Fibroblast of mammary gland (primary cell): ENCODE measurements at places on chromosomes 5 and 9.

DNA sequence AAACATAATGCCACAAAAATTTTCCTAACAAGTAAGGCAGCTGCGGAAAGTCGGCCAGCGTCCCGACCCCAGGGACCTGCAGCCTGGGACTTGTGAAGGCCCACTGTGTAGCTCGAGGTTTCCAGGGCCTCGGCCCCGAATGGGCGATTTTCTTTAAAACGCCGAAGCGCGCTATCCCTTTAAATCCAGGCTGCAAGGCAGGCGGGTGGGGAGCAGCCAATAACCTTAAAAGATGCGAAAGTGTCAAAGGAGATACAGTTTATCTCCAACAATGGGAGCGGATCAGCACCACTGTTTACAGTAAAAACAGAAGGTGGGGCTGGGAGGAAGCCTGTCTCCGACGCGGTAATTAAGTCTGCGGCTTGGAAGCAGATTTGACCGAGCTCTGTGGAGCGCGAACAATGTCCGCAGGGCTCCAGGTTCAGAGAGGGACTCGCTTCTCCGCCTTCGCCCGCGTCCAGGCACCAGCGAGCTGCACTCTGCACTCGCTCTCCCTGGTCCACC is 1.7 kb upstream of the ZSWIM6 start:
- peak; percentile 53 for DNase-seq

DNA sequence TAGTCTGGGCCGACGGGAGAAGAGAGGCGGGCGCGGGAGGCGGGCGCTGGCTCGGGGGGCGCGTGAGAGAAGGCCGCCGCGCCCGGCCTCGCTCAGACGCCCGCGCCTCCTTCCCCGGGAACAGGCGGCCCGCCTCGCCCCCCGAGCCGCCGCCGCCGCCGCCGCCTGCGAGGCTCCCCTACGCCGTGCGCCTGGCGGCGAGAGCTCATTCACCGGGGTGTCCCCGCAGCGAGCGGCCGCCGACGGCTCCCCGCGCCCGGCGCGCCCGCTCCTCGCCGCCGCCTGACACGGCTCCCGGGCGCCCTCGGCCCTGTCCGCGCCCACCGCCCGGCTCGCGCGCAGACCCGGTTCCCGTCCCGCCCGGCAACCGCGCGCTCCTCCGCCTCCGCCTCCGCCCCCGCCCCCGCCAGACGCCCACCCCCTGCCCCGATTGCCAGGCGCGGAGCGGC is at the start of gene GNAQ:
Gene GNAQ (minus strand): TSS at position 368 of the 449 bp plus-strand sequence. CDS start 576 bp downstream, outside the sequence.
- no peak for DNase-seq

DNA sequence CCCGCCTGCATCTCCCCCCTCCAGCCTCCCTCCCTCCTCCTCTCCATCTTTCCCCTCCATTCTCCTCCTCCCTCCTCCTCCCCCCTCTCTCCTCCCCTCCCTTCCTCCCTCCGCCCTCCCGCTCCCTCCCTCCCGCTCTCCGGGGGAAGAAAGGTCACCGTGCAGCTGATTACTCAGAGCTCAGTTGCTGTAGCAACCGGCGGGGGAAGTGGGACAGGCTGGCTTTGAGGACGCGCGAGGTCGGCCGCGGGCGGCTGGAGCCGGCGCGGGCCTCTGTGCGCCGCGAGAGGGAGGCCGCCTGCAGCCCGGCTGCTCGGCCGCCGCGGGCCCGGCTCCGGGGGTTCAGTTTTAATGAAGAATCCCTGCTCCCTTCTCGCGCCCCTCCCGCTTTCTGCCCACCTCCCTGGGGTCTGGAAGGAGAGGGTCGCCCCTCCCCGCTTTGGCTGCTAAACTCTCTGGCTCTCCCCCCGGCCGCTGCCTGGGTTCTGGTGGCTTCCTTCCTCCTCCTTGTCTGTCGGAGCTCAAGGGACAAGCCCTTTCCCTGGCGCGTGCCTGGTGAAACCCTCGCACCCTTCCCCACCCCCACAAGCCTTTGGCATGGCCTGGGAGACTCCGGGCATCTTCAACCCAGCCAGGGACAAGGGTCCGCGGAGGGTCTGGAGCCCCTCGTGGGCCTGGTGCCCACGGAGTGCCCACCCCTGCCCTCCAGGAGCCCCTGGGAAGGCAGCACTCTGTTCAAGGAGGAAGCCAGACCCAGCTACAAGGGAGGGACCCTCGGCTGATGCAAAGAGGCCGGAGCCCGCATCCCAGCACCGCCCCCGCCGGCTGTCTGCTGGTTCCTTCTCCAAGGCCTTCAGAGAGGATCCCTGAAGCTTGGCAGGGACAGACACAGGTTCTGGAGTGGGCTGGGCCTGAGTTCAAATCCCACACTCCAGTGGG is 160.3 kb downstream of the C9orf50 start:
- DNase-seq = peak; percentile 98

GRCh38 chr9:87492642-87493041 is 5.0 kb upstream of the DAPK1 start:
- no peak for DNase-seq

- no peak for DNase-seq
Observed at GRCh38 chr9:89718651-89719050, 113.8 kb downstream of the GADD45G start.

GRCh38 chr5:74390822-74391221 is 249.7 kb downstream of the ENC1 start:
- DNase-seq = no peak

DNA sequence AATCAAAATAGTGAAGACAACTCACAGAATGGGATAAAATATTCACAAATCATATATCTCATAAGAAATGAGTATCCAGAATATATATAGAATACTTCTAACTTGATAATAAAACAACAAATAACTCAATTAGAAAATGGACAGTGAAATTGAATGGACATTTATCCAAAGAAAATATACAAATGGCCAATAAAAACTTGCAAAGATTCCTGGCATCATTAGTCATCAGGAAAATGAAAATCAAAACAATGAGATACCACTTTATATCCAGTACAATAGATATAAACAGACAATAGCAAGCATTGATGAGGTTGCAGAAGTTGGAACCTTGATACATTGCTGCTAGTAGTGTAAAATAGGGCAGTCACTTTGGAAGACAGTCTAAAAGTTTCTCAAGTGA is 12.8 kb upstream of the TLR4 start:
- DNase-seq = peak; percentile 6

DNA sequence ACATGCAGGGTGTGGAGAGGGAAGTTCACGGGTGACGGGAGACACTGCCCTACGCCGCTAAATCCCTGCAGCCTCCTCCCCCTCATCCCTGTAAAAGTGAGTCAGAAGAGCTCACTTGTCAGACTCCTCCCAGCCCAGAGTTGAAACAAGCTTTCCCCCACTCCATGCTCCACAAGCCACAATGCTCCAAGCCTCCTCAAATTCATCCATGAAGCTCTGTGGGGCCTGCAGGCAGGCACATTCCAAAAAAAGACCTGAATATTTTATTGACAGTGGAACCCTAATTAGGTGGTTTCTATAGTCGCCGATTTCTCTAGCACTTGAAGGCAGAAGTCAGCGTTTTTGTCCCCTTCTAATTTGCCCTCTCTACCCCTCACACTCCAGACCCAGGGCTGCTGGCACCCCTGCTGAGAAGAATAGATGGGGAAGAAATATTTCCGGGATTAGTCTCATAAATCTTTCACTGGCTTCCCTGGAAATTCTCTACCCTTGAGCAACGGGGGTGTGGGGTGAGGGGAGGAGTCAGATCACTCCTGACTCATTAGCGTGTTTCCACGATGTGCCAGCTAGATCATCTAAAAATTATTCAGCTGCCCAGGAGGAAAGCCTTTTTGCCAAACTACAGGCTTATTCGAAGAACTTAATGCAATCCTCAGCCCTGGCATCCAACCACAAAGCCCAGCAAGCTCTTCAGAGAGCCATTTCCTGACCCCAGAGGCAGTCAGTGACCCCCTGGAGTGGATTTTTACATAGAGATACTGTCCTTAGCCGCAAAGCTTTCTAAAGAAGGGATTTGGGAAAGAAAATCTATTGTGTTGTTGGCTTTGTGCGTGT is 97.1 kb downstream of the ENC1 start:
- peak; percentile 87 for DNase-seq

GRCh38 chr5:180287404-180287803 is 4.5 kb downstream of the MAPK9 start:
- no peak for DNase-seq

GRCh38 chr5:1831677-1832313 is 30.6 kb downstream of the NDUFS6 start:
- DNase-seq = no peak

- no peak for DNase-seq
Observed at GRCh38 chr9:128113526-128114325, 13.8 kb downstream of the PTGES2 start.

DNA sequence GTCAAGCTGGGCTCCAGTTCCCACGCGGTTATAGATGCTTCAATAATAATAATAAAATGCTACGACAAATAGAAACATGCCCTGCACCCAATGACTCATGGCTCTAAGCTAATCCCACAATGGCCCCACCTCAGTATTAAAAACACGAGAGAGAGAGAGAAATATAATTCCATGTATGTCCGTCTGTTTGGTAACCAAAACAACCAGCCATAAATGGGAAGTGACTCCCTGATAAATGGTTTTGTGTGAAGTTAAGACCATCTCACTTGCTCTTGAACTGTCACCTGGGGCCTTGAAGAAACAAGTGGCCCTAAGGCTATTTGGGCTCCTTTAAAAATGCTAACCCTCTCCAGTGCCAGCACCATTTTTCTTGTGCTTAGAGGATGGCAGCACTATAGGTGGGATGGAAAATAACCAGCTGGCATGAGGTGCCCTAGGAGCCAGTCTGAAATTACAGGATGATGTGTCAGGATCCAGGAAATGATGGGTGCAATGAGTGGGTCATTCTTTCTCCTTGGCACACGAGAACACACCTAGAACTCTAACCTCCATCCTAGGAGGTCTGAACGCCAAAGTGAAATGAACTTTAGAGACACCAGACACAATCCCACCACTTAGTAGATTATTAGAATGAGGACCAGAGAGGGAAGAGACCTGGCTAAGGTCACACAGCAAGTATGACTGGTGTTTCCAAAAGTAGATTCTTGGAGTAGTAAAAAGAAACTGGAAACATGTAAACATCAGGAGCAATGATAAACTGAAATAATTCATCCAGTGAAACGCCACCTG is 35.7 kb upstream of the ADRB2 start:
- DNase-seq = no peak

DNA sequence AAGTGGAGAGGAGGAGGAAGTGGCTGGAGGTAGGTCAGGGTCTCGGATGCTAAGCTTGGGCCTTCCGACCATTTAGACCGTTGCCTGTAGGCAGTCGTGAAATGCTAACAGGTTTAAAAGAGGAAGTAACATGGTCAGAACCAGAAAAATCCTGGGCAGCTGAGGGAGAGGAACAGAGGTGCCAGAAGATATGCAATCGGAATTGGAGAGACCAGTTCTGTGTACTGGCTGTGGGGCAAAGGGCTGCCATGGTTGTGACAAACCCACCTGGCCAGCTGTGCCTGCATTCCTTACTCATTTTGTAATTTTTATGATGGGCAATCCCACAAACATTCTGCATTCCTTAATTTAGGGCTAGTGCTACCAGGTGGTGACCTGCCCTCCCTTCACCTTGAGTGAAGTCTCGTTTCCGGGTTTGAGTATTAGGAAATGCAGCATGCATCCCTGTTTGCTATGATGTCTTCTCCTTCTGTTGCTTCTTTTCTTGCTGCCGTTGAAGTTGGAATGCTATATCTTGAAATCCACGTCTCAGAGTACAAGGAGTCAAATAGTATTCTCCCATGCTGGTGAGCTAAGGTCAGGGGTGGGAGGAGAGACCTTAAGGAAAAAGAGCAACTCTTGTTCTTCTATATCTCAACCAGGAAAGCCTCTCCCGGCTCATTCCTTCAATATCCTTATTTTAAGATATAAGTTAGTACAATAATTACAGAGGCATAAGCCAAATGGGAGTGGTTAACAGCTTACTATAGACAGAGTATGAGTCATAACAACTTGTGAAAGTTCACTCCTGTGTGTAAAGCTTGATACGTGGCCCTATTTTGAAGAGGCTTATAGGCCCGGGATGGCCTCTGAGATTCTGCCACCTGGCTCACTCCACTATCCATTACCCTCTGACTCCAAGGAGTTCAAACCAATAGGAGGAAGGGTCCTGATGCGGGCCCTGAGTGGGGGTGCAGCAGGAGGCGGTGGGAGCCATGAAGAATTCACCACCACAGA is 37.0 kb downstream of the B4GALT1 start:
- DNase-seq = peak; percentile 62

DNA sequence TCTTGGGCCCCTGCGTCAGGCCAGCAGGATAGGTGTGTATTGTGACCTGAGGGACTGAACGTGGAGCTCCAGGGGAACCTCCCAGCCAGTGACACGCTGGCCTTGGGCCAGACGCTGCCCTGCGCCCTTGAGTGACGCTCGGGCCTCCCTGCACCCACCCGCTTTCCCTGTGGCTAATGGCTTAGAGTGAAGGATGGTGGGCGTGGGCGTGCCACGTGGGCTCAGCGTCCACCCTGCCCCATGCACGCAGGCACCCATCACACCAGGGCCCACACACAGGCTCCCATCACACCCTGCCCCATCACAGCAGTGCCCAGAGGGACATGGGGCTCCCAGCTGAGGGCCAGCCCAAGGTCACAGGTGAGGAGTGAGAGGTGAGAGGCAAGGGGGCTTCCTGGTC is 5.1 kb upstream of the FUT7 start:
- no peak for DNase-seq

GRCh38 chr9:113617550-113617949 is 154.0 kb downstream of the RGS3 start:
- no peak for DNase-seq

GRCh38 chr9:111980398-111980797 is 83.8 kb downstream of the UGCG start:
- DNase-seq = no peak

DNA sequence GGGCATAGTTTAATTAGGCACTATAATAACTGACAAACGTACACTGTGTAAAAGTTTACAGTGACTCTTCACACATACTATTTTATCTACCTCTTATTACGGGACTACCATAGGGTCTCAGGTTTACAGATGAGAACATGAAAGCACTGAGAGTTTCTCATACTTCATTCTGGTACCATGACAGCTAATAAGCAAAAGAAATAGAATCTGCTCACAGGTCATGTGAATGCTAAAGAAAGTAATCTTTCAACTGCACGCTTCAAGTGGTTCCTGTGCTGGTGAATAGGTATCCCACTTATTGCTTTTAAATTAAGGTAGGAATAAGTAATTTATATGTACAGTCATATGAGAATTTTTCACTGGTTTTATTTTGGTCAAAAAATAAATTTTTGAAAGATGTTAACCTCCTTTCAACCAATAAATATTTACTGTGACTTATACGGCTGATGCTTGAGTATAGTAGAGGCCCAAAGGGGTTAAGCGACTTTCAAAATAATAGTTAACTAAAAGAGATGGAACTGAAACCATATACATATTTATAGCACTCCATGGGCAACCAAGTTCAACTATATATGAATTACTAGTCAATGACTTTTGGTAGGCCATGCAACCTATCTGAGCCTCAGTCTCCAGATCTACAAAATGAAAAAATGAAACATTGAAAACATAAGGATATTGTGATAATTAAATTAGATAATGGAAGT is 8.1 kb downstream of the CDKN2A start:
- DNase-seq = no peak

DNA sequence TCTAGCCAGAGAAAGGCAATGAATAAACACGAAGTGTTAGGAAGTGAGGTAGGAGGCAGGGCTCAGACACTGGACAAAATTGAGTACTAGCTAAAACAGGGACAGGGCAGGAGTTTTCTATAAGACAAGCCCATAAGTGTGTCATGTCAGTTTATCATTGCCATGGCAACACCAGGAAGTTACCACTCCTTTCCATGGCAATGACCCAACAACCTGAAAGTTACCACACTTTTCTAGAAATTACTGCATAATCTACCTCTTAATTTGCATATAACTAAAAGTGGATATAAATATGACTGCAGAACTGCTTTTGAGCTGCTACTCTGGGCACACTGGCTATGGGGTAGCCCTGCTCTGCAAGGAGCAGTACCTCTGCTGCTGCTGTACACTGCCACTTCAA is 442.5 kb upstream of the COX7C start:
- DNase-seq = no peak

- no peak for DNase-seq
Observed at GRCh38 chr5:55286411-55286933, 21.0 kb downstream of the DHX29 start.
